Cerebellar nuclear complex (tissue), 1 donor: ENCODE measurements at places on chromosomes 5 and 9.

DNA sequence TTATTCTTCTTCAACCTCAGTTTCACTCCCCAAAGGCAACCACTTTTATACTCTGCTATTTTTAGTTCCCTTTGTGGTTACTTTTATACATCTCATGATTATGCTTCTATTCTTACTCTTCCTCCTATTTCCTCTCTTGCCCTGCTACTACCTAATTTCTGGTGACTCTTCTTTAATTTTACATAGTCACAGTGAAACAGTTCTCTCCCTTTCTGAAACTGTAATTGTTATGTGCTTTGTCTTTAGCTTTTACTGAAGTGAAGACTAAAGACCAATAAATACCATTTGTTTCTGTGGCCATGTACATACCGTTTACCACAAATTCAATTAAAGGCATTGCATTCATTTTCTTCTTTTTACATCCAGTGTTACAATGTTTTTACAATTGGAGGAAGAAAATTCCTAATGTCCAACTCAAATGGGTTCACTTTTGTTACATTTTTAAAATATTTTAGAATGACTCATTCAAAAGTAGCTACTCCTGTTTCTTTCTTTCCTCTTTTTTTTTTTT lies 410.6 kb downstream of the PSAT1 start:
- no peak for DNase-seq

GRCh38 chr9:76704593-76705204 lies 59.5 kb upstream of the PCA3 start:
- DNase-seq = no peak

GRCh38 chr9:71587576-71588362 lies 180.5 kb downstream of the CEMIP2 start:
- DNase-seq = no peak

GRCh38 chr5:140823475-140823874 lies 2.1 kb downstream of the PCDHA5 start:
- no peak for DNase-seq

- no peak for DNase-seq
Observed at GRCh38 chr5:40033411-40033810, 608.6 kb upstream of the DAB2 start.

GRCh38 chr9:127208416-127208815 lies 56.2 kb upstream of the GARNL3 start:
- DNase-seq = no peak

GRCh38 chr9:128684325-128685199 lies 4.5 kb upstream of the SET start:
- no peak for DNase-seq

DNA sequence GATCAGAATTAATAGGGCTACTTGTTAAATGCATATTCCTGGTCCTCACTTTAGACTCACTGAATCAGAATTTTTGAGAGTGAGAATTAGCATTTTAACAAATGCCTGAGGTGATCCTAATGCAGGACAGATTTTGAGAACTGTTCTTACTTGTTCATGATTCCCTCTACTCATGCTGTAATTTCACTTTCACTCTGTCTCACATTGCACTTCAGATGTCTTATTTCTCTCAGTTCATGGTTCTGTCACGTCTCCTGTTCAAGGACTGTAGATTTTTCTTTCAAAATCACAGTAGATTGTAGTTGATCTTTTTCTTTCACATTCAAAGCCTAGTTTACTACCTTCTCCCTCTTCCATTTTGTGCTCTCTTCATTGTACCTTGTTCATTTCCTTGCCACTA lies 54.3 kb downstream of the ADGRV1 start:
- no peak for DNase-seq
